ENCODE measurements at places on chromosomes 5 and 9. TPM values are rescaled to one million over a fixed set of nuclear protein-coding genes. Genes with fewer than 3 reads are reported as not detected.

RABEPK gene
- 12.9 TPM for total RNA-seq

DNA sequence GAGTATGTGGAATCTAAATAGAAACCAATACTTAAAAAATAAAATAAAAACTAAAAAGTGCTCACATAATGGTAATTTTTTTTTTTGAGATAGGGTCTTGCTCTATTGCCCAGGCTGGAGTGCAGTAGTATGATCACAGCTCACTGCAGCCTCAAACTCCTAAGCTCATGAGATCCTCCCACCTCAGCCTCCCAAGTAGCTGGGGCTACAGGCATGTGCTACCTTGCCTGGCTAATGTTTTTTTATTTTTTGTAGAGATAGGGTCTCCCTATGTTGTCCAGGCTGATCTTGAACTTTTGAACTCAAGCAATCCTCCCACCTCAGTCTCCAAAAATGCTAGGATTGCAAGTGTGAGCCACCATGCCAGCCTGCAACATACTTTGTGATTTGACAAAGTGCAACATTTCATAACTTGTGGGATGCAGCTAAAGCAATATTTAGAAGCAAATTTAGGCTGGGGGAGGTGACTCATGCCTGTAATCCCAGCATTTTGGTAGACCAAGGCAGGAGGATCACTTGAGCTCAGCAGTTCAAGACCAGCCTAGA is 18.4 kb downstream of the AP3B1 start:
- no peak for DNase-seq

UQCRQ gene
- 448 TPM for total RNA-seq

DNA sequence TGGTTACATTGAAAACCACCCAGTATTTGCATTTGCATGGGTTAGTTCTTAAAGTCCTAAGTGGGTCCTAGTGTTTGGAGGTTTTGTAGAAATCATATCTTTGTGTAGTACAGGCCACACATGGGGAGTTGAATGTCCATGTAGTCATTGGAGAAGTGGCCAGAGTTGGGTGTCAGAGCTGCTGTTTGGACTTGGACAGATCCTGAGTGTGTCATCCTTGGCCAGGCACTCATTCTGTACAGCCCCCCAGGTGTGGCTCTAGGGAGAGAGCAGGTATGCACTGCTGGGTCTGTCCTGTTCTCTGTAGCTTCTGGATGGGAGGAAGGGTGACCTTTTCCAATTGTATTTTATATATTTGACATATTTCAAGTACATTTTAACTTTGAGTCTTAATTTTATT is 82.4 kb downstream of the IQGAP2 start:
- DNase-seq: no peak

DNA sequence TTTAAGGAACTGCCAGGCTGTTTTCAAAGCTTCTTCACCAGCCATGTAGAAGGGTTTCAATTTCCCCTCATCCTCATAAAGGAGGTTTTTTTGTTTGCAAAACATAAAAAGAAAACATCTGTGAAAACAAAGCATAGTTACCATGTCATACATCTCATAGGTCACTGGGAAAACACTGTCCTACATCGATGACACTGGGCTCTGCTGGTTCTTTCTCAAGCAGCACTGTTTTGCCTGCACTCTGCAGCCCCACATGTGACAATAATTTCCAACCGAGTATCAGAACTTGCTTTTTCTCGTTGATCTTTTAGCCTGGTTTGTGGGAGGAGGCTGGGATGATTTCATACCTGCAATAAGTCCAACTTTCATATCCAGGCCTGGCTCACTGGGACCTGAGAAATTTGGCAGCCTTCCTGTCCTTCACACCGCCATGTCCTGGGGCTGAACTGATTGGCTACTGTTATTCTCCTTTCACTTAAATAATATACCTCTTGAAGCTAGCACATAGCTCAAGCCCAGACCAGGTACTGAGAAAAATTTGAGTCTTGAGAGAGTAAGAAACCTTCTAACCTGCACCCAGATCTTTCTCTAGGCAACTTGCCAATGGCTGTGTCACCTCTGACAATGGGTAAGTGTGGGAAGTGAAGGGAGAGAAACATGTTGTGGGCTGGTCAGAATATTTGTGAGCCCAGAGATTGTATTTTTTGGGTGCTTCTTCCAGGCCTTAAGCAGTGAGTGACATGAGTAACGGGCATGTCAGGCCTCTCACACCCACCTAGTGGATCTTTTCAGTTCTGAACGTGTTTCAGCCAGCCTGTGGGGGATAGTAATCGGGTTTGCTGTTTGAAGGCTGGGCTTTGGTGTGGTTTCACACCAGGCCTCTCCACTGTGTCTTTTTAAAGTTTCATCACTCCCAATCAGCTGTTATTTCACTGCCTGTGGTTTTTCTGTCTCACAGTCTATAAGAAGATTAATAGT is 502.8 kb downstream of the NTRK2 start:
- DNase-seq: no peak
